SK-N-SH (cell line): ENCODE measurements at places on chromosomes 11 and 22. TPM values are rescaled to one million over a fixed set of nuclear protein-coding genes. Genes with fewer than 3 reads are reported as not detected.

GRCh38 chr11:128473636-128474035 is 113.7 kb downstream of the ETS1 start:
- DNase-seq, result no peak

DNA sequence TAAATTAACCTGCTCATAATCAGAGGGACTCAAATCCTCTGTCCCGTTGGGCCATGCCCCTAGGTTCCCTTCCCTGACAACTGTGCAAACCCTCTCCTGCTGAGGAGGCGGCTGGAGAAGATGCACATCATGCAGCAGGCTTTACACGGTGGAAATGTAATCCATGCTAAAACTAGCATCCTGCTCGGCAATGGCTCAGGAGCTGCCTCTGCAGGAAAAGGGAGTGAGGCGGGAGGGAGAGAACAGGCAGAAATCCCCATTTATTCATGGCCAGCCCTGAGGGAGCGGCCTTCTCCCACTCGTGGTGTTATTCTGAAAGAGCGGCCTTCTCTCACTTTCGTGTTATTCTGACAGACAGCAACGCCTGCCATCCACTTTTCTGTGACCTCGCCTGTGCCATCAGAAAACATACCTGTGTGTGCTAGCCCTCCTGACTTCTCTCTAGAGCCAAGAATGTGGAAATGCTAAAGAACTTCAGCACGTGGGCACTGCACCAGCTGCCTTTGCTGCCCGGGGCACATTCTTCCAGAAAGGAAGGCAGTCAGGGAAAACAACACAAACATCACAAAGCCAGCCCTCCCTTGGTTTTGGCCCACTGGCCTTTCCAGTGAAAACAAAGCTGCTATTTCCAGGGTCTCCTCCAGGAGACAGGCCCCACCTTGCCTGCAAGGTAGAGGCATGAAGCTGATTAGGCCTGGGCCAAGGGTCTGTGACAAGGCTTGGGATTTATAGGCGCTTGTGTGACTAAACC is 62.9 kb upstream of the BID start:
- DNase-seq, result no peak

DNA sequence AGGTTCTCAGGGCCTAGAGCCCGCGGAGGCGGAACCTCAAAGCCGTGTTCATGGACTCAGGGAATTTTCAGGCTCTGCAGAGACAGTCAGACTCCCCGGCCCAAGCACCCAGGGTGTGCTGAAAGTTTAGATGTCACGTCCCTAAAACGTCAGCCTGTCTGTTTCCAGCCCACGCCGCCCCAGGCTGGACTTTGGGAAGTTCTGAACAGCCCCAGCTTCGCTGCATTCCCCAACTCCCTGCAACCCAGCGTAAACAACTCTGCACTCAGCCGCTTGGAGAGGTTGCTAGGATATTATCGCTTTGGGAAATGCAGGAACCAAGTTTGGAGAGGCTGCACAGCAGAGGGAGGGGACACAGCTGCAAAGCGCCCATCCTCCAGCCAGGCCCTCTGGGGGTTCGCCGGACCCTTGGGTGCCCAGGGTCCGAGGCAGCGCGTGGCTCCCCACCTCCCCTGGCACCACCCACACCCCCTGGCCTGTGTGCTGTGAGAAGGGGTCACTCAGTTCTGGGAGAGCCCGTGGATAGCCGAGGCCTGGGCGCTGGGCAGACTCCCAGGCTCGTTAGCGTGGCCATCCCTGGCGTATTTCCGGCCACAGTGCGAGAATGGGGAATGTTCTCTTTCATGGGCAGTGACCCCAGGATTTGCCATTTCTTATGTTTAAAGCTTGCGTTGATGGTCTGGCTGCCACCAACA is 120.5 kb upstream of the FGF3 start:
- peak; percentile 84 for DNase-seq

DNA sequence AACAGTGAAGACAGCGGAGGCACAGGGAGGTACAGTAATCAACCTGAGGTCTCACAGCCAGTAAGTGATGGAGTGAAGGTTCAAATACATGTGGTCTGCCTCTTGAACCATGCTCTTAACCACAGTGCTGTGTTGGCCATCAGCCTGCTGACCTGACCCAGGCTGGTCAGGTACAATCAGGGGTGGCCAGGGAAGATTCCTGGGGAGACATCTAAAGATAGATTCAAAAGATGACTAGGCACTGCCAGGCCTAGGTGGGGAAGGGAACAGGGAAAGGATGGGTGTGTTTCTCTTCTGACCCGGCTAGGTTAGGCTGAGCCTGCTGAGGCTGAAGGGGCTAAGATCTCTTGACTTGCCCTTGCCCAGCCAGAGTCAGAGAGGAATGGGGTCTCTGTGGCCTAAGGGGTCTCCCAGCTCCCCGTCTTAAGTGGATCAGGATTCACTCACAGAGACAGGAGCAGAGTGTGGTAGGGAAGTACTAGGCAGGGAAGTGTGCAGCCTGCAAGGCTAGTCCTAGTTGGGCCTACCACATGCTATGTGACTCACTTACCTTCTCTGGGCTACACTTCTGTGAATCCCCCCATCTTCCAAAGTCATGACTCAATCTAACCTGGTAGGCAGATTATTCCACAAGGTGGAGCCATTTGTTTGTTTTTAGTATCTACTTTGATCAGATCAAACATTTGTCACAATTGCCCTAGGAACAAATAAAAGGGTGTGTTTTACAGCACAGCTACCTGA is 10.4 kb upstream of the SREBF2 start:
- DNase-seq, result peak; percentile 45

- DNase-seq, result no peak
Measured at GRCh38 chr22:41360126-41360525, 21.6 kb upstream of the TEF start.

Gene SLC22A9
- not detected in 2 replicates for polyA plus RNA-seq

GRCh38 chr11:46649180-46649738 is 31.9 kb downstream of the ATG13 start:
- DNase-seq, result peak; percentile 49

DNA sequence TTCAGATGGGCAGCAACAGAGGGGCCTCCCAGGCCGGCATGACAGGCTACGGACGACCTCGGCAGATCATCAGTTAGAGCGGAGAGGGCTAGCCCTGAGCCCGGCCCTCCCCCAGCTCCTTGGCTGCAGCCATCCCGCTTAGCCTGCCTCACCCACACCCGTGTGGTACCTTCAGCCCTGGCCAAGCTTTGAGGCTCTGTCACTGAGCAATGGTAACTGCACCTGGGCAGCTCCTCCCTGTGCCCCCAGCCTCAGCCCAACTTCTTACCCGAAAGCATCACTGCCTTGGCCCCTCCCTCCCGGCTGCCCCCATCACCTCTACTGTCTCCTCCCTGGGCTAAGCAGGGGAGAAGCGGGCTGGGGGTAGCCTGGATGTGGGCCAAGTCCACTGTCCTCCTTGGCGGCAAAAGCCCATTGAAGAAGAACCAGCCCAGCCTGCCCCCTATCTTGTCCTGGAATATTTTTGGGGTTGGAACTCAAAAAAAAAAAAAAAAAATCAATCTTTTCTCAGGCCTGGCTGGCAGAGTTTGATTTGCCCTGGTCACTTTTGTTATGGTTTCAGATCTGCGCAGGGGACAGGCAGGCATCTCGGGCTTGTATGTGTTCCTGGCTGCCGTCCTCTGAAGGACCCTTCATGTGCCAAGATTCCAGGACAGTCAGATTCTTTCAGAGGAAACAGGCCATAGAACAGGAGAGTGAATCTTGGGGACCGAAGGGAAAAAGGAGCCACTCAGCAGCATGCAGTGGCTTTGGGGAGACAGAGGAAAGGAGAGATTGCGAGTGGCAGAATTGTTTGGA is 5.3 kb downstream of the TAGLN start:
- DNase-seq, result no peak

DNA sequence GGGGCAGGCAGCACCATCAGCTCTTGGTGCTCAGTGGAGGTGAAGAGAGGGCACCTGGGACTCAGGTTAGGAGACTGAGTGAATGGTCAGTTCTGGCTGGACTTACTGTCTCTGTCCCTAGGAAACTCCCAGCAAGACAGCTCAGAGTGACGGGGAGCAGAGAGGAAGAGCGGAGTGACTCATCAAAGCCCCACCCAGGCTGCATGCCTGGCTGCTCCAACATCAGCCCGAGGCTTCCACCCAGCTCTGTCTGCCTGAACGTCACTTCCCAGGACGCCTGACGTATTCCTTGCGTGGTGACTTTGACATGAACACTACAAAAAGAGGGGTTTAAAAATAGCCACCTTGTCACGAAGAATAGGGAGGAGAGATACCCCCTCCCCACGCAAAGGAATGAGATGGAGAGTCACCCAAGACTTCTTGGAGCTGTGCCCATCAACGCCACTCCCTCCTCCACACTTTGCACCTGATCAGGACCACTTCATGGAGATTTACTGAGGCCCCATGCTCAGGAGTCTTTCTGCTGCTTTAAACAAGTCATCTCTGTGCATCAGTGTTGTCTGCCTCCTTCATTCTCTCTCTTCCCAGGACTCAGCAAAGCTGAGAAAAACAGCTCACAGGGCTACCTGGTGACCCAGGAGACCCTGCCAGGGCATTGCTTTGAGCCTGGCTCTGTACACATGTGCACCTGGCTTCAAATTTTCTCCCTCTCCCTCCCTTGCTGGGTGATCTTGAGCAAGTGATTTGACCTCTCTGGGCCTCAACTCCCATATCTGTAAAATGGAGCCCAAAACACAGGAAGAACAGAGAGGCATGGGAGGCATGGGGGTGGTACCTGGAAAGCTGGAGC is 83.1 kb downstream of the MN1 start:
- DNase-seq, result peak; percentile 54

- DNase-seq, result no peak
Measured at GRCh38 chr11:2103668-2104523, 35.3 kb downstream of the IGF2 start.

- no peak for DNase-seq
Measured at GRCh38 chr11:68116126-68116525, 5.1 kb downstream of the CHKA start.

GRCh38 chr11:119404872-119405271 is 18.1 kb downstream of the THY1 start:
- no peak for DNase-seq

Gene OR9G4
- polyA plus RNA-seq, result not detected in 2 replicates

Gene RRM1
- polyA plus RNA-seq, result 28.2 and 31.6 TPM in 2 replicates

Gene NRXN2
- 0.15 TPM in 2 replicates for polyA plus RNA-seq

GRCh38 chr11:70139785-70140410 is 61.8 kb downstream of the ANO1 start:
- no peak for DNase-seq

Gene DGCR8
- 23.9 and 26.5 TPM in 2 replicates for polyA plus RNA-seq

Gene KCNQ1OT1
- 0.03 and 0.05 TPM in 2 replicates for polyA plus RNA-seq

GRCh38 chr11:70584498-70585235 is 186.3 kb downstream of the CTTN start:
- DNase-seq, result peak; percentile 62

- no peak for DNase-seq
Measured at GRCh38 chr11:123217897-123218296, 22.8 kb upstream of the CLMP start.

- no peak for DNase-seq
Measured at GRCh38 chr11:2842876-2843275, 42.7 kb downstream of the CDKN1C start.

DNA sequence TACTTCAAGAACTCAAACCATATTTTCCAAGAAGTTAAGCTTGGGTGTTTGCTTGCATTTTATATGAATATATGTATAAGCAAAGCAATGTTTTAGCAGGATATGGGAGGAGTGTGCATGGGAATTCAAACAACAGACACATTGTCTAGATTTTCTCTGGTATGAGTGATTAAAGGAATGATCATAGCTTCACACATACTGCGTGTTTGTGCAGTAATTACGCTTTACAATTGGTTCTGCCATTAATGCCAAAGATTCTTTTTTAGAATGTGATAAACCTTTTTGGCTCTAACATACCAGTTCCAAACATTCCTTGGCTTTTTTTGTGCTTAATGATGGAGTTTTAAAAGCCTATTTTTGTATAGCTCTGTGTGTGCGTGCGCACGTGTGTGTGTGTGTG is 54.0 kb downstream of the CCDC34 start:
- no peak for DNase-seq

- DNase-seq, result no peak
Measured at GRCh38 chr11:110319501-110319900, 23.1 kb upstream of the RDX start.

- no peak for DNase-seq
Measured at GRCh38 chr22:50192436-50193204, 6.9 kb downstream of the TRABD start.

DNA sequence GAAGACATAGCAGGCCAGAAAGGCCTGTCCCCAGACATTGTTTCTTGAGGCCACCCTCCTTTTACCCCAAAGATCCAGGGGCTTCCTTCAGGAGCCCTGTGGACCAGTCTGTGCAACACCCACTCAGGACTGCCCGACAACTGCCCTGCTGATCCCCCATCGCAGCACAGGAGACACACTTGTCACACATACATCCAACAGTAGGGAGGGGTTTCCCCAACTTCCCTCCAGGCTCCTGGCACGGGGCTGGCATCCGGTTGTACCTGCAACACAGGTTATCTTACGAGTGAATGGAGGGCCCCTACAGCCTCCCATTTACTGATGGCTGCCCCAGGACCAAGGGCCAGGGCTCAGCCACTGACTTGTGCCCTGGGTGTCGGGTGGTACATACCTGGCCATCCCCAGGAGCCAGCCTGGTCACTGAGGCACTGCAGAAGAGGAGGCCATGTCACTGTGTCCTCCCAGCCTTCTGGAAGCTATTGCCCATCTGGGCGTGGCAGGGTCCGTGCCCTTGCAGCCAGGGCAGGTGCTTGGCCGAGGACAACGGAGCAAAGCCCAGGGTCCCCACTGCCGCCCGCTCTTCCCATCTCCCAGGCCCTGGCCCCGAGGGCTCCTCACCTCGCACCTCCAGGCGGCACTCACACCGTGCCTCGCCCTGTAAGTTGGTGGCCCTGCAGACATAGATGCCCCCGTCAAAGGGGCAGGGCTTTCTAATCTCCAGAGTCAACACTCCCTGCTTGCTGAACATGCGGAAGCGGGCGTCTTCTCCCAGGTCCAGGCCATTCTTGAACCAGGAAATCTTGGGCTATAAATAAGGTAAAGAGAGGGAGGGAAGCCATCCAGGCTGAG is 20.8 kb downstream of the MYBPC3 start:
- DNase-seq, result peak; percentile 27

Gene IL18BP
- 5.0 and 6.8 TPM in 2 replicates for polyA plus RNA-seq

DNA sequence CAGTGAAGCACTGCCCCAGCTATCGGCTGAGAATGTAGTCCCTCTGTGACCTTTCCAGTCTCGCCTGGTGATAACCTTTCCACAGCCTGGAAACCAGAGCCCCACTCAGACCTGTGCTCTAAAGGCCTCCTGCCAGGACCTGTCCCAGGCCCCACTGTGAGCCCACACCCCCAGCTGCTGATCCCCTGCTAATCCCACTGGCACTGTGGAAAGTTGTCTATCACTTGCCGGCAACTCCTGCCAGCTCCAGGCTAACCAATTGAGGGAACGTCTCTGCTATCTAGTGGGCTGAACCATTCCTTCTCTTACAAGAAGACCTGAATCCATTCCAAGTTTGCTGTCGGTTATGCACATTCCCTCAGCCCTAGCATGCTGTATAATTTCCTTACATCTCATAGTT is 328.2 kb downstream of the FAM181B start:
- DNase-seq, result no peak

Gene ANGPTL5
- not detected in 2 replicates for polyA plus RNA-seq

Gene MFRP
- polyA plus RNA-seq, result not detected in 2 replicates

DNA sequence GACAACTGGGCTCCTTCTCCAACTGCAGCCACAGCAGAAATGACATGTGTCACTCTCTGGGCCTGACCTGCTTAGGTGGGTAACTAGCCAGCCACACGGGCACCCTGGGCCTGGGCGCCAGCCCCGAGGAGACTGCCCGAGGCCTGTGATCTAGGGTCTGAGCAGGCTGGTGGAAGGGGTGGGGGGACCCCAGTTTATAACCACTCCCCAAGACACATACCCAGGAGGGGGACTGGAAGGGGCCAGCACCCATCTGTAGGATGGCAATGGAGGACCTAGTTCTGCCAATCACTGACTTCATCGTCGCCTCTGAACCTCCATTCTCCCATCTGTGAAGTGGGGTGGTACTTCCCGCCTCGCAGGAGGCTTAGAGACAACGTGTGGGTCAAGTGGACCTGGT is 16.1 kb downstream of the CD5 start:
- no peak for DNase-seq

Gene RBMXL2
- polyA plus RNA-seq, result not detected in 2 replicates
